ENCODE measurements at places on chromosomes 1 and 21.
A peak's percentile ranks its signal among the peaks of the same experiment; 100 is the strongest.

DNA sequence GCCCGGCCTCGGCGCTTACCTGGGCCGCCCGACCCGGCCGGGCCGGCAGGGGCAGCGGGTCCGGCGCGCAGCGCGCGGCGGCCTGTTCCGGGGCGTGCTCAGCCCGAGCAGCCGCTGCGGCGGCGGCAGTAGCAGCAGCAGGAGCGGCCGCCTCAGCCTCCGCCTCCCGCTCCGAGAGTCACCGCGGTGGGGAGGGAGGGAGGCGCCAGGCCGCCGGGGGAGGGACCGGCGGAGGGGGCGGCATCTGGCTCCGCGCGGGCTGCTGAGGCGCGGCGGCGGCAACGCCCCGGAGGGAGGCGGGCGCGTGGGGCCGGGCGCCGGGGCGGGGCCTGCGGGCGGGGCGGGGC, at the start of gene CTNNBIP1:
TSS of gene CTNNBIP1 (minus strand) at position 194 of the 347 bp plus-strand sequence. CDS start 38,205 bp downstream, outside the sequence.
- no peak for DNase-seq

- DNase-seq, result peak; percentile 46
Measured at GRCh38 chr1:208528578-208529240, 284.5 kb upstream of the PLXNA2 start.

DNA sequence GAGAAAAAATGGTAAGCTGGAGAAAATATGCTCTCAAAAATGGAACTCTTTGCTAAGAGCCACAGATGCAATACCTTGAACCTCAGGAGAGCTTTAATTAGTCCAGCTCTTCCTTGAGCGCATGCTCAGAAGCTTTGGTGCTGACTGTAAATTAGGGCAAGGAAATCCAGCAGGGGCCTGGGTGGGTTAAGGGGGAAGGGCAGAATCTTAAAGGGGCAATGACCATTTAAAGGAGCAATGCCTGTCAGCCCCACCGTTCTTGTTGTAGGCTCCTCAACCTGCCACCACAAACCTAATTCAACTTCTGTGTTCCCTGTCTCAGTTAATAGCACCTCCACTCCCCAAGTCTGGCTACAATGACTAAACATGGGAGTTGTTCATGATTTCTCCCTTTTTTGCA, 6.8 kb upstream of the SLC22A15 start:
- no peak for DNase-seq

DNA sequence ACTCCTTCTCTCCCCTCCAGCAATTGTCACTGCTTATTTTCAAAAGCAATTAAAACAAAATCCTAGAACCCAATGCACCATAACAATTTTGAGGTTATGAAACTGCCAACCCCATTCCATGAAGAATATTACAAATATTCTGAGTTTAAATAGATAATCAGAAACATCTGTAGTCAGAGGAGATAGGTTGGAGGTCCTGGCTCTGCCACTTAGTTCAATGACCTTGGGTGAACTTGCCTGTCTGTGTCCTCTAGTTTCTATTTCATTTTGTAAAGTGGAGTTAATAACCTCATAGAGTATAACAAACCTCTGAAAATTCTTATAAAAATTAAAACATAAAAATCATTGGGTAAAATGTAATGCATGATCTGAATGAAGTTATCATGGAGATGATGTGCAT, 164.6 kb downstream of the KCTD3 start:
- DNase-seq, result no peak

DNA sequence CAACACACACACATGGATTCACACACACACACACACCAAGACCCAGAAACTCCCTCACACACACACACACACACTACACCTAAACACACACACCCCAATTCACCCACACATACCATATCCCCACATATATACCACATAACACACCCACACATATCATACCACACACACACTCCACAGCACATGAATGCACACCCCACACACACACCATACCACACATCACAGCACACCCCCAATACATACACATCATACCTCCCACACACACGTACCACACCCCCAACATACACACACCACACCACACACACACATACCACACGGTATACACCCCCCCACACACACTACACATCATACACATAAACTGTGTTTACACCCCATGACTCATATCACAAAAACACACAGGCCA, 80.0 kb downstream of the DMRTB1 start:
- no peak for DNase-seq

DNA sequence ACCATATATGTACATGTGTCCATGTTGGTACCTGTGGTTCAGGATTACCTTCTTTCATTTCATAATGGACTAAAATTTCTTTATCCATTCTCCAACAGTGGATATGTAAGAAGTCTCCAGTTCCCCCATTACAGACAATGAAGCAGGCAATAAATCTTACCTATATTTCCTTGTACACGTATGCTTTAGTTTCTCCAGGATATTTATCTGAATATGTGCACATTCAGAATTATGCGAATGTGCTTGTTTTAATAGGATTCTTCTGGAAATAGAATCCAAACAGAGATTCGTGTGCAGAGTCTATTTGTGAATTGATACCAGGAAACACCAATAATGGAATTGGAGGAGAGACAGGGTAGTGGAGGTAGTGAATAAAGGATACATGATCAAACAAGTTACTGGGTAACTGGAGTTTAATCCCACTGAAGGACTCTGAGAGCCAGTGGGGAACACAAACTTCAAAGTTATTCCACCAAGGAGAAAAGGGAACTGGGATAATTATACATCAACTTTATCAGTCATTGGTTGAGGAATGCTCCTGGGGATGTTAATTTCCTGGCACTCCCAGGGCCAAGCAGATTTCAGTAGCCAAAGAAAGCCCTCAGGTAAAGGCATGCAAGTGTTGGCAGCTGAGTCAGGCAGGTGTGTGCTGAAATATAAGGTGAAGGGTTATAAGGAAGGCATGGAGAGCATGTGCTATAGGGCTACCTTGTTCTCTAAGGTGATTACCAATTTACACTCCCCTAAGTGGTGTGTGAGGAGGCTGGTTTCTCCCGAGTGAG, 374.9 kb upstream of the PBX1 start:
- DNase-seq, result no peak

- no peak for DNase-seq
Measured at GRCh38 chr1:23664837-23665795, 26.5 kb upstream of the RPL11 start.

DNA sequence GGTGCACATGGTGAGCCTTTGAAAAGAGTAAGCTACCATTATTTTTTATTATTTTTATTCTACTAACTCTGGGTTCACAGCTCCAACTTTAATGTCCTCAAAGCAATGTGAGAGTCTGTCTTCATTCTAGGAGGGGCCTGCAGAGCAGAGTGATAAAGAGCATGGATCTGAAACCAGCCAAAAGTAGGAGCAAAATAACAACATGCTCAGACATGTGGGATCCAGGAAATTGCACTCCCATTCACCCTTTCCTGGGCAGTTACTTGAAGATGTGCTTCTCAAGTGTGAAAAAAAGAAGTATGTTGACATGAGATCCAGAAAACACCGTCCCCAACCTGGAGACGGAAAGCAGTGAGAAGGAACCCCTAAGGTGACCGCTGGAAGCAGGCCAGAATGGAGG, 8.7 kb upstream of the LIN28A start:
- DNase-seq, result no peak
